ENCODE measurements at places on chromosomes 7 and 10.

- peak; percentile 50 for DNase-seq
Measured at GRCh38 chr7:93092757-93093370, 24.9 kb downstream of the SAMD9 start.

DNA sequence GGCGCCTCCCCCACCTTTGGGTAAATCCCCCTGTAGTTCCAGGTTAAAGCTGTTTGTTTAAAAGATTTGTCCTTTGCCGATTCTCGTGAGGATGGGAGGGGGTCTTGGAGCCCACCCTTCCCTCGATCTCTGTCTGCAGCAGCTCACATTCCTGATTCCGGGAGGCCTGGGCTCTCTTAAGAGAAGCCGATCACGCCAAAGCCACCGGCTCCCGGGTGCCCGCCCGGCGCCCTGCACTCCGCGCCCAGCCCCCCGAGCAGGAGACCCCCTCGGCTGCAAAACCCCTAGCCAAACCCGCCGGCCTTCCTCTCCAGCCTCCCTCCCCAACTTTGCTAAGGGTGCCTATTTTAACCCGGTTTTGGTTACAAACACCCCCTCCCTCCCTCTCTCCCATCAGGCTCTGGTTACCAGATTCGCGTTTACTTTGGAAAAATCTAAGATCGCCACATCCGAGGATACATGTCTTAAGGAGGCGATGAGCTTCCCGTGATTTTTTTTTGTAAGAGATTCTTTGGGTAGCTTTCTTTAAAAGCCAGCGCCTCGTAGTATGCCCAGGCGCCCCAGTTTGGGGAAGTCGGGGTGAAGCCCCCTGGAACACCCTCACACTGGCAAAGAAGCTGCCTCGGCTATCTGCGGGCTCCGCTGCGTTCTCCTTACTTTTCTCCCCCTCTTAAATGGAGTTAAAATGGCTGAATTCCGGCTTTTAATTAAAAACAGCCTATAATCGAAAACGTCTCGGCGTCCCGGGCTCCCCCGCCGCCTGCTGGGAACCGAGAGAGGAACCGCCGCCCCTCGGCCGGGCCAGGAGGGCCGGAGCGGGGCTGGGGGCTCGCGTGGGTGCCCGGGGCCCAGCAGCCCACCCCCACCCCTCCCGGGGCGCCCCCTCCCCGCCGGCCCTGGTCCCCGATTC is 983 bp downstream of the TNRC18 start:
- DNase-seq = peak; percentile 42

DNA sequence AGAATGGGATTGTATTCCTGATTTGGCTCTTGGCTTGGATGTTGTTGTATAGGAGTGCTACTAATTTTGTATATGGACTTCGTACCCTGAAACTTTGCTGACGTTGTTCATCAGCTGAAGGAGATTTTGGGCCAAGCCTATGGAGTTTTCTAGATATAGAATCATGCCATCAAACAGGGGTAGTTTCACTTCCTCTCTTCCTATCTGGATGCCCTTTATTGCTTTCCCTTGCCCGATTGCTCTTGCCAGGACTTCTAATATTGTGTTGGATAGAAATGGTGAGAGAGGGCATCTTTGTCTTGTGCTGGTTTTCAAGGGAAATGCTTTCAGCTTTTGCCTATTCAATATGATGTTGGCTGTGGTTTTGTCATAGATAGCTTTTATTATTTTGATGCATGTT is 92.3 kb downstream of the CCDC7 start:
- DNase-seq = no peak

- DNase-seq = no peak
Measured at GRCh38 chr7:111328487-111328886, 233.8 kb downstream of the IMMP2L start.

DNA sequence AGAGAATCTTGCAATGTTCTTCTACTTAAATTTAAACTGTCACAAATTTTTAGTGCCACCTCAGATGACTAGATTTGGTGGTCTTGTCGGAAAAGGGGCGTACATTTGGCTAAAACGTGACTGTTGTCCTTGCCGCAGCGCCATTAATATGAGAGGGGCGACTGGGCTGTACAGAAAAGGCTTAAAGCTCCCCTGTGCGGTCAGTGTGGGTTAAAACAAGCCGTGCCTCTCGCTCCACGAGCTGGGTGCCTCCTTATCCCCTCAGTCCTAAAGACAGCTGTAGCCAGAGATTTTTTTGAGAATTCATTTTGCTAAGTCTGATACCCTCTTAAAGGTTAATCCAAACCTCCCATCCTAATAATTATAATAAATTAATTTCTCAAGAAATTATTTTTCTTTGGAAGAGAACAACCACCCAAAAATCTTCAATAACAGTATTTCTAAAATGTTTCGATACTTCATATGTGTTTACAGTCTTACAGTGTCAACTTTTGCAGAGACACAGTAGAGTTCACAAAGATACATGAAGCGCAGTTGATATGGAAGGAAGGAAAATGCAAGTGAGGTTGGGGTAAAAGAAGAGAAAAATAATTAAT is 68.6 kb downstream of the C7orf25 start:
- no peak for DNase-seq

- peak; percentile 78 for DNase-seq
Measured at GRCh38 chr7:113071465-113071864, 15.2 kb downstream of the GPR85 start.

DNA sequence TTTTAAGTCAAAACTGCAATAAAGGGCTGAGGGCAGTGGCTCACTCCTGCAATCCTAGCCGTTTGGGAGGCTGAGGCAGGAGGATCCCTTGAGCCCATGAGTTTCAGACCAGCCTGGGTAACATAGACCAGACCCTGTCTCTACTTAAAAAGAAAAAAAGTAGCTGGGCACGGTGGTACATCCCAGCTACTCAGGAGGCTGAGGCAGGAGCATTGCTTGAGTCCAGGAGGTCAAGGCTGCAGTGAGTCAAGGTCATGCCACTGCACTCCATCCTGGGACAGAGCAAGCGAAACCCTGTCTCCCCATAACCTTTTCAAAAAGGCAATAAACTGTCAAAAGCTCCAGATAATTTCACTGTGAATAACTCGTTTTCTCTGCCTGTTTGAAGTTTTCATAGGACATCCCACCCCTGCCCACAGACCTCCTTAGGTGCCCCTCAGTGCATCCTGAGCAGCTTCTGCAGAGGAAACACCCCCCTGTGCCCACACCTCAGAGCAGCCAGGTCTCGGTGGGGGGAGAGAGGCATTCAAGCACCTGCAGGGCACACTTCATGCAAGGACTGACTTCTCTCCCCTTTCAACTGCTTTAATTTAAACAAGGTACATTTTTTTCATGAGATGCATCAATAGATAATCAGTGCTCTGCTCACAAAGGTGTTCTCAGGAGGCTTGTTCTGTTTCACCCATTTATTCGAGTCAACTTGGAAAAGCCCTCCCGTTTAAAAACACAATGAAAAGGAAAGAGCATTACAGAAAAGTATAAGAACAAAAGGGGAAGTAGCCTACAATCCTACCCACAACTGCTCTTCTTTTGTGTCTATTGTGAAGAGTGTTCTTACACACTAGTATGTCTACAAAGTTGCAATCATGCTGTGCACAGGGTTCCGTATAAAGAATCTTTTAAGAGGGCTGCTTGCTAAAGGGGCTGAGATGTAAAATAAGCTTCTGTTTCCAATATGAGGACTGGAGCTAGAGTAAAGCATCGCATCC is 104.9 kb downstream of the KMT2E start:
- no peak for DNase-seq

DNA sequence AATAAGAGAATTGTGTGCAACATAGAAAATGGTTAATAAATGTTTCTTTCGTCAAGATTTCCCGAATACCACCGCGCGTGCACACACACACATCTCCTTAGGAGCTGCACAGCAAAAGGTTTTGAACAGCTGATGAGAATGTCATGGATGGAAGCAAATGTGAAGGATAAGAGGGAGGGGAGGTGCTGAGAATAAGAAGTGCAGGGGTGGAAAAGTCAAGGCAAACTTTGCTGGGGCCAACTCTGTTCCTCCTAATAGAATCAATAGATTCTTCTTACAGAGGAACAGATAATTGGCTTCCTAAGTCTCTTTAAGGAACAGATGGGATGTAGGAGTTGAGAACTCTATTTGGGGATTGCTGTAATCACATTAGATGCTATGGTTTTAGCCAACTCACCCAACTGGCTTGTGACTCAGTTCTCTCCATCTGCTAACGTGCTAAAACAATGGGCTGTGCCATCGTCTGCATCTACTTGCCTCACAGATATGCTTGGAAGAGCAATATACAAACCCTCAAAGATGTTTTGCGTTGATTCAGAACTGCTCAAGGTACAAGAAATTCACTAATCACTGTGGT is 408.2 kb upstream of the CELF2 start:
- DNase-seq = no peak

DNA sequence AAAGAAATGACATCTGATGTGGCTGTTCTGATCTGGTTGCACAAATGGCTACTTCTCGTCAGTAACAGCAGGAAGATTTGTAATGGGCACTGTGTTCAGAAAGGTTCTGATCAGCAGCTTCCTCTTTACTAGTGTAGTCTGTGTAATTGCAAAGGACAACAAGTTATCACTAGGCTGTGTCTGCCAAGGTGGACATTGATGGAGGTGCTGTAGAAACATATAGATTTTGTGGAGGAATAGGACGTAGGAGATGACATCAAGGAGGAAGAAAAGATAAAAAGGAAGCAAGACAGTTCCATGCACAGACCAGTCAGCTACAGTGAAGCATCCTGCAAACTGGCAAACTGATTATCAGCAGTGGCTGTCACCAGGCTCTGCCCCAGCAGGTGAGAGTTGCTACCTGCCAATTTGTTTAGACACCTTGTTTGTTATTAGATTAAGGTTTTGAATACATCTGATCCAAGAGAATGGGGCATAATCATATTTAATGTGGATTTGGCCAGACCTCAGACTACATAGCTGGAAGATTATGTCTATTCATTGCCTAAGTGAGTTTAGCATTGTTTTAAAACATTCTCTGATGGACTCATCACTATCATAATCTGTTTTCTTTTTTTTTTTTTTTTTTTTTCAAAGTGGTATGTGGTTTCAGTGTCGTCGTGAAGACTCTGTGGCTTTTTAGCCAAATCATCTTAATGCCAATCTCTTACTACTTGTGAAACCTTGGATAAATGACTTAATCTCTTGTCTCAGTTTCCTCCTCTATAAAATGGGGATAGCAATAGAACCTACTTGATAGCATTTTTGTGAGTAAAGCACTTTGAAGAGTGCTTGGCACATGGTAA is 417.9 kb upstream of the LRGUK start:
- no peak for DNase-seq

DNA sequence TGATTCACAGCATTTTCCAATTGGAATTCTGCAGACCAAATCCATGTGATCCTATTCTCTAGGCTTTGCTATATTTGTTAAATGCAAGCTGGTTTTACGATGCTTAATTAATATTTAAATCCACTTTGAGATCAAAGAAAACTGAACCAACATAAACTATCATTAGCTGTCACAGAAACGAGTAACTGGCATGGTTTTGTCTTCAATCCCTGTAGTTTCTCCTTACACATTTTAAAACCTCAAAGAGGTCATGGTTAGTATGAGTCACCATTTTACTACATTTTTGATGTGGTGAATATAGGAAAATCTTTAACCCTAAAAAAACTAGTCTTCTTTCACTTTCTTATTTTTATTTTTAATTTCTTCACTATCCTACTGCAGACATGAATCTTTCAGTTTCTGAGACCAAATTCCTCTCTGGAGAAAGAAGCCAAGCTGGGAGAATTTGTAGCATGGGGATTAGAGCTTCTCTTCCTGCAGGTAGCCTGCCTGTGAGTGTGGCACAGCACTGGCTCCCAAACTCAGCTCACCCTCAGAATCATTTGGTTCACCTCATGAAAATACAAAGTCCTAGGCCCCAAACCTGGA is 8.7 kb upstream of the LIPM start:
- DNase-seq = peak; percentile 11

DNA sequence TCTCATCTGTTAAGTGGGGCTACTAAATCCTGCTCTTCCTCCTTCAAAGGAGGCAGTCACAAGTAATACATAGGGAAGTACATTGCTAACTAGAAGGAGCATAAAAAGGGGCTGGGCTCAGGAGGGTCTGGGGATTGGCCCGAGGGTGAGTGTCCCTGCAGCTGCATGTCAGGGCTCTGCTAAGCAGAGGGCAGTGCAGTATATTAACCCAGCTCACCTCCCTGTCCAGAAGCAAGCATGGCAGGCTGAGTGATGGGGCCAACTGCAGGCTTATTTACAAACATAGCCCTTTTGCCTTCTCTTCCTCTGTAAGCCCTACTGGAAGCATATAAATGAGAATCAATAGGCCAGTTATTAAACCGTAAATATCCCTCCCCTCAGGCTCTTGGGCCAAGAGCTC is 143.2 kb upstream of the PCBD1 start:
- no peak for DNase-seq

GRCh38 chr7:31019509-31019908 is 32.6 kb upstream of the ADCYAP1R1 start:
- DNase-seq = no peak

DNA sequence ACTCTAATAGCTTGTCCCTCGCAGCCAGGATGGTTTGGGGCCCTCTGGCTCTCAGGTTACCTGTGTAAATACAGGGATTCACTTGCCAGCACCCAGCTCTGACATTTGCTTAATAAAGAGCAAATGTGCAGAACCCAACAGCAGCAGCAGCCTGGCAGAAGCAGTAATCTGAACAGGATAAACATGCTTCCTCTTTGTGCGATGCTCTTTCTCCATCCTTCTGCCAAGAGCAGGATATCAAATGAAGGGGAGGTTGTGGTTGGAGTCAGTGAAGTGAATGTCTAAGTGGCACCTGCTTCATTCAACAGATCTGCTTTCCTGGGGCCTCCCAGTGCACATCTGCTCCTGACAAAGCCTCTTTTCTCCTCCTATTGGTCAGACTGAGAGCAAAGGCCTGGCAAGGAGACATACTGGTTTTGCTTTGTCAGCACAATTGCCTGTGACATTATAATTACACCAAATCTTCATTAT is 130.3 kb downstream of the NRF1 start:
- DNase-seq = no peak

- no peak for DNase-seq
Measured at GRCh38 chr10:104809288-104810090, 168.4 kb downstream of the SORCS3 start.

- peak; percentile 67 for DNase-seq
Measured at GRCh38 chr7:141990011-141990725, 5.5 kb upstream of the MGAM start.

GRCh38 chr7:32155712-32156111 is 85.5 kb upstream of the PDE1C start:
- DNase-seq = no peak

DNA sequence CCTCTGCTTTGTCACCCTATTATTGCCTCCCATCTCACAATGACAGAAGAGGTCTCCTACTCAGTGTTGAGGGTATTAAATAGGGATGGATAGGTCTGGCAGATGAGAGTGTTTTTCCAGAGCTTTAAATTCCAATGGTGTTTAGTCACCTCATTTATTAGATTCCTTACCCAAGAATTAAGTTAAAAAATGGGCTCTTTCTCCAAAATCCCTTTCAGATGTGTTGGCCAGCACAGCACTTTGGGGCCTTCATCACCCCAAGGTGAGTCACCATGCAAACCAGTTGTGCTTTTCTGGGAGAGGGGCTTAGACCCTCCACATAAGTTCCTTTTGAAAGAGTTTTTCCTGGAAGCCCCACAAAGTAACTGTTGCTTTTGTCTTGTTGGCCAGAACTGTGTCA is 78.4 kb downstream of the CYP26A1 start:
- no peak for DNase-seq

Measured in suppressor macrophage treated with lipopolysaccharide for 1 hour (primary cell).